Left hindlimb (tissue), 1 donor: ENCODE measurements at places on chromosomes 3 and 15.

GRCh38 chr3:120449251-120449650 lies 1.5 kb downstream of the FSTL1 start:
- DNase-seq: no peak

- DNase-seq: no peak
Observed at GRCh38 chr3:88986834-88987233, 120.6 kb upstream of the EPHA3 start.

DNA sequence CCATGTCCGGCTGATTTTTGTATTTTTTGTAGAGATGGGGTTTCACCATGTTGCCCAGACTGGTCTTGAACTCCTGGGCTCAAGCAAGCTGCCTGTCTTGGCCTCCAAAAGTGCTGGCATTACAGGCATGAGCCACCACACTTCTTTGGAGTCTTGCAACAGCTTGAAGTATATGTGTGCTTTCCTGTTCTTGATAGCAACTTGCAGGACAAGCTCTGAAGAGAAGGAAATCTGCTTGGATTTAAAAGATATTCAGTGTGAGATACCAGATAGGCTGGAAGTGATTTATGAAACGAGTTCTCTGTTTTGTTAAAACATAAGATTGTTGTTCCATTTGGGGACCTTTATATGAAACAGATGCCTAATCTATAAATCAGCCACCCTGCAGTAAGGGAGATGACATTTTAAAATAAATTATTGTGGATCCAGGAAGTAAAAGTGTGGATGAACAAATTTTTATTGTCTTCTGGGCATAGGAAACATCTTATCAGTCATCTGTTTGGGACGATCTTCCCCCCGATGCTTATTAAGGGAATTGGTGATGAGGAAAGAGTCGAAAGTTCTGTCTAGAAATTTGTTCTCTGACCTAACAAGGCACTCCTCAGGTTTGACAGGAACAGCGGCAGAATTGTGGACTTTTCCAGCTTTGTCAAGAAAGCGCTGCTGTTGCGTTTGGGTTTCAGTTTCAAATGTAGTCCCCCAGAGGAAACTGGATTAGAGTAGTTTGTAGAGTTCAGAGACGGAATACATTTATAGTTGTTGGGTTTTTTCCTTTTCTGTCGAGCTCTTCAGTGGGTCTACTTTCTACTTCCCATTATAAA lies 53.7 kb upstream of the MAGI1 start:
- no peak for DNase-seq

DNA sequence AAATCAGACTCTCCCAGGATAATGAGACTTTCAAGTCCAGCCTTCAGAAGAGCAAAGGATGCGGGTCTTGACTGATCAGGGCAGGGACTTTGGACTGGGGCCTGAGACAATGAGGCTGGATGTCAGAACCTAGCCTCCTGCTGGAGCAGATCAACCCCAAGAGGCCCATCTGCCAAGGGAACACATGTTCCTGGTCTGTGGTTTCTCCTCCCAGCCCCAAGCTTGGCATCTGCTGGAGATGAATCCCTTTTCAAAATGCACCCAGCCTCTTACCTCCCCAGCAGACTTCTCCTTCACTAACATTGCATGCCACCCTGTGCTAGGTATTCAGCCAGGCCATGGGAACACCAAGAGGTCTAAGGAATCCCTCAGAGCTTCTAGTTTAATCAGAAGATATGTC lies 43.7 kb upstream of the MFGE8 start:
- DNase-seq: no peak

- DNase-seq: no peak
Observed at GRCh38 chr3:191476066-191476772, 15.3 kb downstream of the PYDC2 start.

- DNase-seq: no peak
Observed at GRCh38 chr3:110459021-110459420, 612.6 kb upstream of the NECTIN3 start.

DNA sequence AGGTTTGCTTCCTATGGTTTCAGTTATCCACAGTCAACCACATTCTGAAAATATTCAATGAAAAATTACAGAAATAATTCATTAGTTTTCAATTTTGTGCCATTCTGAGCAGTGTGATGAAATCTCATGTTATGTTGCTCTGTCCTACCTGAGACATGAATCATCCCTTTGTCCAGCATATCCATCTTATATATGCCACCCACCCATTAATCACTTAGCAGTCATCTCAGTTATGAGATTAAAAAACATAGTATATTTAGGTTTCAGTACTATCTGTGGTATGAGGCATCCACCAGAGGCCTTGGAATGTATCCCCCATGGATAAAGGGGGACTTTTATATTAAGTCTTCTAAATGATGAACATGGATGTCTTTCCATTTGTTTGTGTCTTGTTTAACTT lies 64.7 kb upstream of the PROK2 start:
- no peak for DNase-seq

DNA sequence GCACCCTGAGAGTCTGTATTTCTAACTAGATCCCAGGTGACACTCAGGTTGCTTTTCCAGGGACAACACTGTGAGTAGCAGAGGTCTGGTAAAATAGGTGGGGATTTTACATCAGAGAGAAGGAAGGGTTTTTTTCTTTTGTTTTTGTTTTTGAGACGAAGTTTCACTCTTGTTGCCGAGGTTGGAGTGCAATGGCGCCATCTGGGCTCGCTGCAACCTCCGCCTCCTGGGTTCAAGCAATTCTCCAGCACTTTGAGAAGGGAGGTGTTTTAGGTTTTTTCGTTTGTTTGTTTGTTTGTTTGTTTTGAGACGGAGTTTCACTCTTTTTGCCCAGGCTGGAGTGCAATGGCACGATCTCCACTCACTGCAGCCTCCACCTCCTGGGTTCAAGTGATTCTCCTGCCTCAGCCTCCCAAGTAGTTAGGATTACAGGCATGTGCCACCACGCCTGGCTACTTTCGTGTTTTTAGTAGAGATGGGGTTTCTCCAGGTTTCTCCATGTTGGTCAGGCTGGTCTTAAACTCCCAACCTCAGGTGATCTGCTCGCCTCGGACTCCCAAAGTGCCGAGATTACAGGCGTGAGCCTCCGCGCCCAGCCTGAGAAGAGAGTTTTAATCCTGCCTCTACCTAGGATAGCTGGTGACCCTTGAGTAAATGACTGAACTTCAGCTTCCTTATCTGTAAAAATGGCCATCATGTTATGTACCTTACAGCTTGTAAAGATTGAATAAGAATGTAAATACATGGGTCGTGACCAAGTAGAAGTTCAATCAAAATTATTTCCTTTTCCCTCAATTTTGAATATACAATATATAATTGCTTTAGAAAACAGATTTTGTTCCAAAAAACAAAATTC lies 95.9 kb upstream of the FNDC3B start:
- DNase-seq: no peak

DNA sequence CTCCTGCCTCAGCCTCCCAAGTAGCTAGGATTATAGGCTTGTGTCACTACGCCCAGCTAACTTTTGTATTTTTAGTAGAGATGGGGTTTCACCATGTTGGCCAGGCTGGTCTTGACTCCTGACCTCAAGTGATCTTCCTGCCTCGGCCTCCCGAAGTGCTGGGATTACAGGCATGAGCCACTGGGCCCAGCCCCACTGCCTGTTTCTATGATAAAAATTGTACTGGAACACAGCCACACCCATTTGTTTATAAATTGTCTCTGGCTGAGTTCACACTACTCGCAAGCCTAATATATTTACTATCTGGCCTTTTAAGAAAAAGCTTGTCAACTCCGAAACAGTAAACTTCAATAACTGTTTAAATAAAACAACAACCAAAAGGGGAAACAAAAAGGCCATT lies 309.4 kb upstream of the WNT5A start:
- no peak for DNase-seq

- no peak for DNase-seq
Observed at GRCh38 chr3:16203031-16203430, 28.6 kb downstream of the GALNT15 start.

- DNase-seq: peak; percentile 90
Observed at GRCh38 chr3:44584646-44585501, at the start of gene ZNF660. ZNF660 (plus strand) TSS chr3:44584964; CDS start chr3:44594194, 9,230 bp downstream.

DNA sequence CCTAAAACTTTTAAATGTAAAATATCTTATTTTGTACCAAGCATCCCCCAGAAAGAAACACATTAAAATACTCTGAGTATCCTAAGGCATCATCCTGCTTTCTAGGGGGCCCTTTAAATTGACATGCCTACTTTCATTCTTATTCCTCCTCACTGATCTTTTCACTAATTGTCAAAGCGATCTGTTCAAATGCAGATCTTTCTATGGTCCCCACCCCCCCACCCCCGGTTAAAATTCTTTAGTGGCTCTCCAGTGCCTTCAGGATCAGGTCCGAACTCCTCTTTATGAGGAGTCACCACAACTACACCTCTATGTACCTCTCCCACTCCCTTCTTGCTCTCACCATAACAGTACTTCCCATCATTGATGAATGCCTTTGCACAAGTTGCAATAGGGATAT lies 19.2 kb upstream of the TFDP2 start:
- DNase-seq: no peak

- DNase-seq: no peak
Observed at GRCh38 chr3:63333815-63334214, 55.7 kb downstream of the SYNPR start.

DNA sequence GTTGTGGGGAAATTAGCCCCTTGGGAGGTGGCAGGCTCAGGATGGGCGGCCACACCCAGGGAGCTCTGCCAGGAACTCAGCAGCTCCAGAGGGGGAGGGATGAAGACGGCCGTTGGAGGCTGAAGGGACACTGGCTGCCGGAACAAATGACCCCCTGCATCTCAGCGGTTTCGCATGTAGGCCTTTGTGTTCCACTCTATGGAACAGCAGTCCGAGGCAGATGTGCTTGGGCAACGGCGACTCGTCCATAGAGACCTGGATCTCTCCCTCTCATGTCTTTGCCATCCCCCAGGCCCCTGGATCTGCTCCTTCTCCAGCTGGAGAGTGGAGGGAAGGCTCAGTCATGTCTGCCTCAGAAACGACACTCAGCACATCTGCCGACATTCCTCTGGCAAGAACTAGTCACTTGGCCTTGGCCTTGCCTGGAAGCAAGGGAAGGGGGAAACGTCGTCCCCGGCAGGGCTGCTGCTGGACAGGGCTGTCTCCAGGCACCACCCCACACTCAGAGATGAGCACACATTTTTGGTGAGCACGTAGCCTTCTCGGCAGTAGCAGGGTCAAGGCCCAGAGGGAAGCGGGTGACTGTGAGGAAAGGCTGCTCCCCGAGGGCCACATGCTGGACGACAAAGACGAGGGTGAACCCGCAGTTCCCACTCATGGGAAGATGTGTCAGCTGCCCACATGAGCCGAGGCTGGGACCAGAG lies 83.8 kb downstream of the ASB7 start:
- DNase-seq: no peak

- DNase-seq: no peak
Observed at GRCh38 chr3:15438983-15439382, 11.6 kb downstream of the EAF1 start.

DNA sequence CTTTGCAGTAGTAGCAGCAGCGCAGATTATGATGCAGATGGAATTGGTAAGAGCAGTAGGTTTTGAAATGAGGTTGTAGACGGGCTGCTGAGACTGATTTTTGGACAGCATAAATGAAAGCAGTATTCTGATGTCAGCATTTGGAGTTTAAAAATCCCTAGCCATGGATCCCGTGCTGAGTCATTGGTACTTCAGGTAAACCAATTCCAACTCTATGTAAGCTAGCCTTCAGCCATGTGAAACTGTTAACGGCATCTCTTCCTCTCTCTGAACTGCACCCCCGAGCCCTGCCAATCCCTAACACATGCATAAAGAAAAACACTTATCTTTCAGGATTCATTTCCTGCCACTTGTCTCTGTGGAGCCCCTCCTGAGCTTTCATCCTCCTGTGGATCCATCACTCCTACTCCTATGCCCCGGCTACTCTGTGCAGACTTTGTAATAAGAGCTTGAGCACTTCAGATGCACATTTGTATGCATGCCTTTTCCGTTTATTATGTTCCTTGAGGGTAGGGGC lies 119.0 kb downstream of the AKAP13 start:
- DNase-seq: no peak

GRCh38 chr3:138862924-138863775 lies 28.4 kb upstream of the PIK3CB start:
- peak; percentile 29 for DNase-seq

DNA sequence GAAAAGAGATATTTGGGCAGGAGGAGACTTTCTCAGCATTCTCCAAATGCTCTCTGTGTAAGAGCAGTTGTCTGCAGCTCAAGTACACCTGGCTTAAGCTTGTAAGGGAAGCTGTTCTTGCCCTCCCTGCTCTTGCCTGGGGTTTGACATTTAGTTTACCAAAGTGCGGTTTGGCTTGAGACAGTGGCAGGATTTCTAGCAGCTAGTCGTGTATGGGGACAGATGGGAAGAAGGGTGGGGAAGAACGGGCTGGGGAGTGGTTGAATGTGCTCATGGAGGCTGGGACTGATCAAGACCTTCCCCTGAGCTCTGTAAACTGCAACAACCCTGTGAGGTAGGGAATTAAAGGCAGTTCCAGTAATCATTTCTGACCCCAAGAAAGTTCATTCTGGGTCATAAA lies 39.8 kb downstream of the SQOR start:
- no peak for DNase-seq

GRCh38 chr3:25657293-25657692 lies 7.4 kb downstream of the TOP2B start:
- no peak for DNase-seq

- DNase-seq: no peak
Observed at GRCh38 chr3:13587442-13587841, 38.5 kb downstream of the FBLN2 start.

DNA sequence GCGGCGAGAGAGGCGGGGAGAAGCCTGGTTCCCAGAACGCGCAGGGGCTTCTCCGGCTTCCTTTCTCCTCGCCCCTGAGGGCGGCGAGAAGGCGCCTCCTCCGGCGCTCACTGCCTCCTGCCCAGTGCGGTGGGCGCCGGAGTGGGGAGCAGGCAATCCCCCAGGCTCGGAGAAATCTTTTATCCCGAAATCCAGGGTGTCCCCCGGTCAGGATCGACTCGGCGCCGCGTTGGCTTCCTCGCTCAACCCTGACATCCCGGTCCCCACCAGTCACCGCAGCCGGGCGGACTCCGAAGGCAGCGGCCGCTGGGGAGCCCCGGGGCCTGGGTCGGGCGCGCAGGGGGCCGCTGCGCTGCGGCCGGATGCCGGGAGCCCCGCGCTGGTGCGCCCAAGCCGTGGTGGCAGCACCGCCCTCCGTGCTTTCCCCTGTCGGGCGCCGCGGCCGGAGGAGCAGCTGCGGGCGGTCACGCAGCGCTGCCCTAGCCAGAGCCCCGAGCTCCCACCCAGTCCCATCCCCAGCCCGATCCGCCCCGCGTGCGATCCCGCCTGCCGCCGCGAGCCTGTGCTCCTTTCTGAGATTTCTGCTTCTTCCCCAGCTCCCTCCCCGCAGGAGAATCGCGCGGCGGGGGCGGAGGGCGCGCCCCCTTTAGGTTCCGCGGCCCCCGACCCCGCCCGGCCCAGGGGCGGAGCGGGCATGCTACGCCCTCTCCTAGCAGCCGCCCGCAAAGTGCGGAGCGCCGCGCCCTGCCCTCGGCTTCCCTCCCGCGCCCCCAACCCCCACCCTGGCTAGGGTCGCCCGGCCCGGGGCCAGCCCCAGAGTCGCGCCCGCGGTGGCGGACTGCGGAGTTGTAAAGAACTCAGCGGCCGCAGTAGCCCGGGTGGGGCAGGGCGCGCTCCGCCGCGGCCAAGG lies 683 bp upstream of the CACNA2D3 start:
- DNase-seq: peak; percentile 36

GRCh38 chr3:152396867-152397266 lies 128.1 kb downstream of the MBNL1 start:
- no peak for DNase-seq
